ENCODE measurements at places on chromosomes 6 and 20.
A peak's percentile ranks its signal among the peaks of the same experiment; 100 is the strongest.

DNA sequence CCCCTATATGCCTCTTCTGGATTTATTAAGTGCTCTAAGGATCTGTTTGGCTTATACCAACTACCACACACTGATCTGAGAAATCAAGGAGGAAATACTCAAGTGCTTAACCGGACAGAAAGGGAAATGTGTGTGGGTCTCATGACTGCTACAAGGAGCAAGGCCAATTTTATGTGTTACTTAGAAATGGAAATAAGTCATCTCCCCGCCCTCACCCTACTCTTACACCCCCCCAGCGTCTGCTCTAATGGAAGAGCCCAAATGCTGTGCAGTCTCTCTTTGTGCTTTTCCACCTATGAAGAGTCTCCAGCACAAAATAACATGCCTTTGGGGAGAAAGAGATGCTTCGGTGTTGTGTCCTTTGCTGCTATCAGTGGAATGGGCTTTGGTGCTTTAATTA is 428.8 kb upstream of the ARID1B start:
- DNase-seq = no peak

DNA sequence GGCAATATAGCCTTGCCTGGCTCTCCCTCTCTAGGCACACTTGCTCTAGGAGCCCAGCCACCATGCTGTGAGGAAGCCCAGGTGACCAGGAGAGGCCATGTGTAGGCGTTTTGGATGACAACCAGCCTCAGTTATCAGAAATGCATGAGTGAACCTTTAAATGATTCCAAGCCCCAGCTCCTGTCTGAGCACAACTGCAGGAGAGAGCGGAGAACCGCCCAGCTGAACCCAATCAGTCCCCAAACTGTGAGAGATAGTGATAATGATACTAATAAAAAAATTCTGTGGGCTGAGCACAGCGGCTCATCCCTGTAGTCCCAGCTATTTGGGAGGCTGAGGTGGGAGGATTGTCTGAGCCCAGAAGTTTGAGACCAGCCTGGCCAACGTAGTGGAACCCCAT is 83.8 kb upstream of the TOX2 start:
- no peak for DNase-seq

DNA sequence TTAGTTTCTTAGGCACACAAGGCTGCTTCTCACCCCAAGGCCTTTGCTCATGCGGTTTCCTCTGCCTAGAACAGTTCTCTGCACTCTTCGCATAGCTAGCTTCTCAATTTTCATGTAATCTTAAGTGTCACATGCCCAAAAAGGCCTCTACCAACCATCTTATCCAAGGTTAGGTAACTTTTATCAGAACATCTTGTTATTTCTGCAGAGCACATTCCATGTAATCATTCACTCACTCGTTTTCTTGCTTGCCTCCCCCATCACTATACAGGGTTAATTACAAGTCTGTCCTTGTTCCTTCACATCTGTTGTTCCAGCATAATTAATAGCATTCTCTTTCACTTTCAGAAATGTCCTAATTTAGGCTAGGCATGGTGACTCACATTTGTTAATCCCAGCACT is 53.8 kb downstream of the NCOA6 start:
- DNase-seq = no peak

- no peak for DNase-seq
These were observed 2.0 kb downstream of the XKR7 start for GRCh38 chr20:31969991-31970390.

- no peak for DNase-seq
These were observed 99.8 kb upstream of the ASCC3 start for GRCh38 chr6:100980949-100981348.

GRCh38 chr20:53975761-53976160 is 94.6 kb downstream of the BCAS1 start:
- no peak for DNase-seq

DNA sequence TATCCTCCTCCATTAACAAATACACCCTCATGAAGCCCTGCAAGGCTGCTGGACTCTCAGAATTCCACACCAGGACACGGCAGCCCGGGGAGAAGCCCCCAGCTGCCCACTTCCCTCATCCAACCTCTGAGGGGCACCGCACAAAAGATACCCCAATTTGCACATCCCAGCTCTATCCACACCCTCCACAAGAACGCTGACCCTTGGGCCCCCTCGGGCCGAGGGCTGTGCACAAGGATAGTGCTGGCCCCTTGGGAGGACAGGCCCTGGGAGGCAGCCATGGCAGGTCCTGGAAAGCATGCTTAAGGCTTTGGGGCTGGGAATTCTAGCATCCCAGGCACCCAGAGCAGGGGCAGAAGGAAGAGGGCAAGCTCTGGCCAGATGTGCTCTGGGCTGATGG is 112.8 kb upstream of the PRND start:
- DNase-seq = no peak

- DNase-seq = no peak
These were observed 120.5 kb downstream of the CD164 start for GRCh38 chr6:109261811-109262210.

GRCh38 chr20:14360416-14360815 is 23.0 kb upstream of the FLRT3 start:
- DNase-seq = no peak

DNA sequence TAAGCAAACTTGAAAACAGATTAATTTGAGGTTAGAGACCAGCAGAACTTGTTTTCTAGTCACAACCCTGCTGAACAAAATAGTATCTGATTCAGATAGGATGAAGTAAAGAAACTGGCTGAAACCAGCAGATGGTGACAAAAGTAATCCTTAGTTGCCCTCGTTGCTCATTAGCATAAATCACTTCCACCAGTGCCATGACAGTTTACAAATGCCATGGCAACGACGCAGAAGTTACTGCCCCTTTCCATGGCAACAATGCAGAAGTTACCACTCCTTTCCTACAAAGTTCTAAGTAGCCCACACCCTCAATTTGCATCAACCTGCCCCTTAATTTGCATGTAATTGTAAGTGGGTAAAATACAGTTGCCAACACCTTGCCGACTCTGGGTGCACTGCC is 23.7 kb downstream of the SNRPB start:
- DNase-seq = no peak

DNA sequence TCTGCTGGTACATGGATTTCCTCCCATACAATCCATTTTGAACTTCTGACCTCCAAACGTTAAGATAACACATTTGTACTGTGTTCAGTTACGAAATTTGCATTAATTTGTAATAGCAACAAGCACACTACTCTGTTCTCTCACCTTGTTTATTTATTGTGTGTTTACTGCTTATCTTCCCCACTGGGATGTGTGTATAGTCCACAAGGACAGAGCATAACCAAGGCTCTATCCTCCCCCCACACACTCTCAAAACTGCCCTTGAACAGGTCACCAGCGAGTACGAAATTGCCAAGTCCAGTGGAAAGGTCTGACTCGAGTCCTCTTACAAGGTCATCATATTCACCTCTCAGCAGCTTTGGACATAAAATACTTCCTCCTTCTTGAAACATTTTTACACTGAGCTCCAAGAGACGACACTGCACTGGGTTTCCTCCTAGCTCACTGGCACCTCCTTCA is 18.6 kb downstream of the ADTRP start:
- no peak for DNase-seq

GRCh38 chr6:111157412-111157811 is 70.1 kb downstream of the SLC16A10 start:
- no peak for DNase-seq

DNA sequence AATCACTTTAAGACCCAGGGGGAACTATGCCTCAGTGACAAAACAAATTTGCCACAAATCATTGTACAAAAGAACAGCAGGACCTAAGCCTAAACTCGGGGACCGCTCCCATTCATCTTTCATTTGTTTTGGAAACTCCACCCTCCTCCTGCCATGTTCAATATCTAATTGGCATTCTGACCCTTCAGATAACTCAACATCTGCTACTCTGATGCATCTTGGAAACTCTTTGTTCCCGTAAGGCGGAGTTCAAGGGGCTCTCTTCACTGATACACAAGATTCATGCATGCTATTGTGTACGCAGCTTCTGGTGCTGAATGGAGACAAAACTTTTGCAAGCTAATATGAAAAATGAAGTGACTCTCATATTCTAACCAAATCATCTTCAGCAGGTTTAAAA is 187.6 kb downstream of the ZFP64 start:
- DNase-seq = no peak

- no peak for DNase-seq
These were observed 9.2 kb downstream of the TGM3 start for GRCh38 chr20:2305029-2305428.

DNA sequence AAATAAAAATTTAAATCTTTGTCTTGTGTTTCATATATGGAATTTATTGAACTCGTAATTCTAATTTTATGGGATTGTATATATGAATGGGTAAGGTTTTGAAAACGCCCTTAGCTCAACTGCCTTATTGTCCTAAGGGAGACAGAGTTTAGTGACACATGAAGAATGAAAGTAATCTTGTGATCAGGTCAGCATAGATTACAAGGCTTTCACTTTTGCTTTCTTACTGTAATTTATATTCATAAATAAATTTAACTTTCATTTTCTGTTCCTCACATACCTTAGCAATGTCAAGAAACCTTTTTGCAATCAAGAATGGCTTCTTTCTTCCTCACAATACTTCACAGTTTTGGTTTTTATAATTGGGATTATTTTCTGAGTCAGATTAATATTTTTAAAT is 14.4 kb downstream of the KPNA5 start:
- no peak for DNase-seq

DNA sequence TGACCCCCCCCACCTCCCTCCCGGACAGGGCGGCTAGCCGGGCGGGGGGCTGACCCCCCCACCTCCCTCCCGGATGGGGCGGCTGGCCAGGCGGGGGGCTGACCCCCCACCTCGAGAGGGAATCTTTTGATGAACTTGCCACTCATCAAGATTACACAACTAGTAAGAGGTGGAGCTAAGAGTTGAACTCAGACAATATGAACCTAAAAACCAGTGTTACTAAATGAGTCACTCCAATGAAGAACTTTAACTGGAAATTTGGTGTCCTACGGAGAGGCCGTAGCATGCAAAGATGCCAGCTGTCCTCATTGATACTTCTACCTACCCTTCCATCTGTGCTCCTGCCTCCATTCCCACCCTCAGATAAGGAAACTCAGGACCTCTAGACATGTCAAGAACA is 42.8 kb downstream of the PFDN4 start:
- no peak for DNase-seq

DNA sequence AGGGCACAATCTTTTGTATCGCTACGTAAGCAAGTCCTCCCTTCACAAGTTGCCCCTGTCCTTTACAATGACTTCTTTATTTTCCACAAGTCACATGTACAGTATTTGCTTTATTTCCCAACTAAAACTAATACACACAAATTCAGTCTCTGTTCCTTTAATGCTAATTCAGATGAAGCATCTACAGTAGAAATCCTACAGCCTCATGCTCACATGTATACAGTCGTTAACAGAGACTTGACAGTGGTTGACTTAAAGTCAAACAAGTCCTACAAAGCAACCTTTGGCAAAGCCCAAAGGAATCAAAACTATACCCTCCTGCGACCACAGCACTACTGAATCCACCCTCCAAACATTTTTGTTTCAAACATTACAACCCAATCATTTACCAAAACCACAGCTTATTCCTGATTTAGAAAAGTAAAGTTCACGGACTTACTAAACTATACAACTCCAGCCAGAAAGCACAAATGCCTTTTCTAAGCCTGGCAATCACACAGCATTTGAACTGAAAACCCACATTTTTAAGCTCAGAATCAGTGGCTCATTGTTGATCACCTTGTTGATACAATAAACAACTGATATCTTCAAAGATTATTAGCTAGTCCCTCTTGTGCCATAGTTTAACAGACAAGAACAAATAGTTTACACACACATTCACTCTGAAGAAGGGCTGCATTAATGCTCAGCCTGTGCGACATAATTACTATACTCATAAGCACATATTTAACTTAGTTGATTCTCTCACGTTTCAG is 70.9 kb upstream of the NHSL1 start:
- DNase-seq = no peak

- no peak for DNase-seq
These were observed 74.1 kb upstream of the SALL4 start for GRCh38 chr20:51876313-51876940.

GRCh38 chr6:89932245-89932802 is 38.1 kb downstream of the GJA10 start:
- no peak for DNase-seq

DNA sequence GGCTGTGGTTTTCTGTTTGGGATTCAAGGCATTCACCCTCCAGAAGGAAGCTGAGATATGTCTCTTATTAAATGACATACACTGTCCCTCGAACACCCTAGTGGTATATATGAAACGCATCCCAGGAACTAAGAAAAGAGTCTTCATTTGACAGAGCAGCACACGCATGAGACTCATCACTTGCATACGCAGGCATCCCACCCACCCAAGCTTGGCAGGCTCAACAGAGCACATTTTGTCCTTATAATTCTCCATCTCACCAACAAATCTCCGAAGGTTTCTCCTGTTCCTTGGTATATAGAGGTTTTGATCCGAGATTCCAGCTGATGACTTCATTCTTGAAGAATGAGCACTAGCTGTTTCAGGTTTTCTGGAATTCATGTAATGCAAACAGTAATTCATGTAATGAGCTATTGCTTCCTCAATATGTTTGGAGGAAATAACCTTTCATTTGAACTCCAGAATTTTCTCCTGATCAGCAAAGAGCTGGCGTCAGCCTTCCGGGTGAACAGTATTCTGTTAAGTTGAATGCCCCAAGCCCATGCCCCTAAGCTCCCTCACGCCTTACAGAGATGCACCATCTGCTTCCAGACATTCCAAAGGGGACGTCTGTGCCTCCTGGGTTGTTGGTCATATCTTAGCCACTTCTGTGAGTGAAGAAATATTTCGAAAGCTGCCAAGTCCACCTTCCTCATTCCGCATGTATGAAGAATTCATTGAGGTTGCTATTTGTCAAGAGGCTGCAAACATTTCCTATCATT is 66.0 kb upstream of the CDH4 start:
- peak; percentile 96 for DNase-seq

GRCh38 chr6:31597006-31597405 is 4.2 kb upstream of the NCR3 start:
- peak; percentile 63 for DNase-seq

DNA sequence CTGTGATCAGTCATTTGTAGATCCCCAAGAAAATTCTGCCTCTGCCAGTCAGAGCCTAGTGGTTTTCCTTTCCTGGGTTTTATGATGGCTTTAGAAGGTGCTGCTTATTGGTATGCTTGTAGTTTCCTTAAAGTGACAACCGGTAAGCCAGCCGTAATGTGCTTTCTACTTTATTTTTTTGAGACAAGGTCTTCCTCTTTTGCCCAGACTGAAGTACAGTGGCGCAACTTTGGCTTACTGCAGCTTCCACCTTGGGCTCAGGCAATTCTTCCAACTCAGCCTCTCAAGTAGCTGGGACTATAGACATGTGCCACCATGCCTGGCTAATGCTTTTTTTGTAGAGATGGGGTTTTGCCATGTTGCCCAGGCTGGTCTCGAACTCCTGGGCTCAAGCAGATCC is 23.5 kb downstream of the MCM8 start:
- no peak for DNase-seq

DNA sequence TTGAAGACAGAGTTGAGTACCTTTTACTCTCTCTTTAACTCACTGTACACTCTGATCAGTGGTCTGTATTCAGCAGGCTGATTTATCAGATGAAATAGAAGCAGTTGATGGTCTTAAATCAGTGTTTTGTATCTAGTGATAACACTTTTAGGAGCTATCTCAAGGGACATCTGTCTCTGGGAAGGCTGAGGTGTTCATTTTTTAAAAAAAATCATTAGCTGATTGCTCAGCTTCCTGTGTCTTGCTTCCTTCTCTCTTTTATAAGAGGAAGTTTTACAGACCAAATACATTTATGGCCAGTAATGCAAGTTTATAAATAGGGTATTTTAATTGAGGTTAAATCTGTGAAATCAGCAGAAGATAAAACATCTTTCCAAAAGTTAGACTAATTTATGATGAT is 12.0 kb upstream of the CCDC170 start:
- no peak for DNase-seq
